ENCODE measurements at places on chromosomes 2 and 18.

- no peak for DNase-seq
Measured at GRCh38 chr2:180006231-180006630, 866 bp downstream of the CWC22 start.

DNA sequence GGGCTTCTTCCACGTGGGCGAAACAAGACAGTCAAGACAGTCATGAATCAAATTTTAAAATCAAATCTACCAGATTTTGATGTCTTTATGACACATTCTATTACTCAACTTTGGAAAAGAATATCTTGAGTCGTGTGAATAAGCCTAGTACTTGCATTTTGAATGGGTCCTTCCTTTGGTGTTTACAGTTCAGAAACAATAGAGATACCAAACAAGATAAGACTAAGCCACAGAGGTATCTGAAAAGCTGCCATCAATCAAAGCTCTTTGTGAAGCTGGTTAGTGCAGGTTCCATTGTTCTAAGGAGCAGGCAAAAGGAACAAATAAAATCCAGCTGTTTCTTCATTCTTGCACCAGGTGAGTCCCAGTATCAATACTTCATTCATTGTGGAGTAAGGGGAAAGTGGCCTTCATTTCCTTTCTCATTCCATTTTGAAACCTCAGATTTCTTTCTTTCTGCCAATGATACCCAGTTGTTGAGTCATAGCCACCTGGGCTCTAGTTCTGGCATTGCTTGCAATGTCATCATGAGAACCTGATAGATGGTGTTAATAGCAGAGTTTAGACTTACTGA, 151.7 kb upstream of the L3MBTL4 start:
- DNase-seq: no peak

- no peak for DNase-seq
Measured at GRCh38 chr2:235510318-235510717, 16.5 kb downstream of the AGAP1 start.

GRCh38 chr2:10184421-10184820, 61.9 kb downstream of the RRM2 start:
- no peak for DNase-seq

- DNase-seq: no peak
Measured at GRCh38 chr18:10875811-10876210, 273.6 kb downstream of the PIEZO2 start.

DNA sequence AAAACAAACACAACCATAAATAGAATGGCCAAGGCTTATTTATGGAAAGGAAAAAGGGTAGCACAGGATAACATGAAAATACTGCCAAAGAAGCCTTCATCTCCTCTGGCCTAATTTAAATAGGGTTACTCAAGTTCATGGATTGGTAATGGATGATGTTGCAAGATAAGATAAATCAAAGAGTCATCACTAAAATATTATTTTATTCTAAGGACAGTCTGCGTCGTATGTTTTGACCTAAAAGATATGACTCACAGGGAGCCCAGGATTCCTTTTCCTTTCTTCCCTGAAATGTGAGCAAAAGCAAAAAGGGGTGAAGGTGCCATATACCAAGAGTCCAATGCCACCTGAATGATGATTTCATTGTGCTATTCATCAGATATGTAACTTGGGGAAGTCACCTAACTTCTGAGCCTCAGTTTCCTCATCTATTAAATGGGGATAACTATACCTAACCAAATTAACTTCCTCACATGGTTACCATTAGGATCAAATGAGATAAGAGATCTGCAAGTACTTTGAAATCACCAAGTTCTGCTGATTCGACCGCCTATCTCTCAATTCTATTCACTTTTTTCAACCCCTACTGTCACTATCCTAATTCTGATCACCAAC, 137.7 kb downstream of the THADA start:
- DNase-seq: no peak

DNA sequence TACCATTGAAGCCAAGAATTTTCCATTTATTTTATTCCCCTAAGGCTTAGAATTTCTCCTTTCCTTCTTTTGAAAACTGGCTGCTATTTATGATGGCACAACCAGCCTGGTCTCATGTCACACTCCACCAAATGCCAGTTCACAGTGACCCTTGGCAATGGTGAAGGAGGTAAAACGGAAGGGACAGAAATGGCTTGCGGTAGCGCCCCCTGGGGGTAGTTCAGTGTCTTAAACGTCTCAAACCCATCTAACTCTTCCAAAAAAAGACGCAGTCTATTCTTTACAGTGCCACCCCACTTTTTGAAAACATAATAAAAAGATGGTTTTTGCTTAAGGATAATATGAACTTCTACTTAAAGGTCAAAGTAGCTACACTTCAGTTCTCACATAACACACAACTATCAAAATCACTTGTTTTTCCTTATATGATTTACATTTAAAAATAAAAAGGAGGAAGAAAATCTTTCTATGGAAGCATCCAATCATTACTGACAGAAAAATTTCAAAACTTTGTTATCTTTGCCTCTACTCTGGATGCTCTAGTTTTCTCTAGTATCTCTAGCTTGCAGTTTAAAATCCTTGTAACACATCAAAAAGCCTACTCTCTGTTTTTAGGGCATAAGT, 28.0 kb downstream of the PNO1 start:
- DNase-seq: peak; percentile 1

DNA sequence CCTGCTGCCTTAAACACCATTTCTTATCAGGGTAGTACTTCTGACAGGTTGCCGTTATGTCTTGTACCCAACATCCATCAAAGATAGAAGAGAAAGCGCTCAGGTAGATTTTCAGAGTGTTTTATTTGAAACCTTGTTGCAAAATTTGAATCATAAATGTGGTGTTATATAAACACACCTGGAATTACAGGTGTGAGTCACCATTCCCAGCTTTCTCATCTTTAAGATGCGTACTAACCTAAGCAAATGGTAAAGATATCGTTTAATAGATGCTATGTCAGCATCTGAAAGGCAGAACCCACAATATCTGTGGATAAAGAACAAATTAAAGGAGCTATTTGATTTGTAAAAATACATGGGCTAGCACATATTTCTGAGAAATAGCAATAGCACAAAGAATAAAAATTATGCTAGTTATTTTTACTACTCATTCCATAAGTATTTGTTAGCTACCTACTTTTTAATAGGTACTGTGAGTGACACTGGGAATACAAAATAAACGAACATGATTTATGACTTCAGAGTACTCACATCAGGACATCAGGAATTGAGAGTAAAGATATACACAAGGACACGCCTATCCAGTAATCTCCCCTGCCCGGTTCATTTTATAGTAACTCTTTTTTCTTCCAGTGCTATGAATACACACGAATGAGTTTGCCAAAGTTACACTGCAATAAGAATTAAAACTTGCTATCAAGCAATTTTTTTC, 193.8 kb downstream of the RBM43 start:
- no peak for DNase-seq

- no peak for DNase-seq
Measured at GRCh38 chr2:89851583-89851905, 1160.1 kb downstream of the RPIA start.

- DNase-seq: no peak
Measured at GRCh38 chr2:101815739-101816391, 118.4 kb downstream of the MAP4K4 start.

- DNase-seq: no peak
Measured at GRCh38 chr2:217090024-217090473, 230.2 kb upstream of the TNP1 start.

GRCh38 chr2:113038291-113038690, 14.4 kb downstream of the IL36B start:
- no peak for DNase-seq

- DNase-seq: no peak
Measured at GRCh38 chr2:102025016-102025501, 33.3 kb downstream of the IL1R2 start.

DNA sequence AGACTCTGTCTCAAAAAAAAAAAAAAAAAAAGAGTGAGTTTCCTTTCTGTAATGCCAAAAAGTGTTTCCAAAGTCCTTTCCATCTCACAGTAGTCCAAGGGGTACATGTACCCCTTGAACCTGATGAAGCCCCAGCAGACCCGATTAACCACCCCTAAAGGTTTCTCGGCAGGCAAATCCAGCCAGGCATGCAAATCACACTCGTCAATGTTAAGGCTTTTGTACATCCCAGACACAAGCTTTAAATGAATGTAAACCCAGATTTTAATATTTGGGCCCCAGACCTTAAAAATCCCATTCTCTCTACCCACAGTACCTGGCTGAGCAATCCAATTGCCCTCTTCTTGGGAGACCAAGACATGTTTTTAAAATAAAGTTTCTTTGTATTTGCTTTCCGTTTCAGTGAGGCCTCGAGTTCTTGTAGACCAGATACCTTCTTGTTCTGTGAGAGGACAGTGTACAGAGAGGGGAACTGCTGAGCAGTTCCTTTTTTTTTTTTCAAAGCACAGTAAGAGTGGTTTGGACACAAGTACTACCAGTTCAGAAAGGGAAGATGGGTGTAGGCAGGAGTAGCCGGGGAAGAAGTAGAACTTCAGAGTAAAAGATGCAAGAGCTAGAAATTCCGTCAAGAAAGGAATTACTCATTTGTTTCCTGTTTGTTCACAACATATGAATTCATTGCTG, at the start of gene NLRC4:
TSS of gene NLRC4 (minus strand) at position 465 of the 684 bp plus-strand sequence. CDS start 8,111 bp downstream, outside the sequence.
- no peak for DNase-seq

DNA sequence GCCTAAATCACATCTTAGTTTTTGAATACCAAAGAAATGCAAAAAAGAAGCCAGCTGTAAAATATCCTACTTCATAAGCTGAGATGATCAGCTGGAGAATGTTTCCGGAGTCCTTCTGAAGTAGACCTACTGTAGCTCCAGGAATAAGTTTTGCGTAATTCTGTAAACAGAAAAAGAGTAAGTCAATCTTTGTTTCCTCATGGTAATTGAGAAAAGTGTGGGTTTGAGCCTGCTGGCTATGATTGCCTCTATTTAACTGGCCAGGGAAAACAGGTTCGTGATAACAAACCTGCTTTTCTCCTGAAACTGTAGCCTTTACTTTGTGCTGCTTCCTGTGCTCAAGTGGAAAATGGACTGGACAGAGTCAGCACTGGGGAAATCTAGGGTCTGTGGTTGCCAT, 58.2 kb downstream of the ITGB6 start:
- DNase-seq: no peak

DNA sequence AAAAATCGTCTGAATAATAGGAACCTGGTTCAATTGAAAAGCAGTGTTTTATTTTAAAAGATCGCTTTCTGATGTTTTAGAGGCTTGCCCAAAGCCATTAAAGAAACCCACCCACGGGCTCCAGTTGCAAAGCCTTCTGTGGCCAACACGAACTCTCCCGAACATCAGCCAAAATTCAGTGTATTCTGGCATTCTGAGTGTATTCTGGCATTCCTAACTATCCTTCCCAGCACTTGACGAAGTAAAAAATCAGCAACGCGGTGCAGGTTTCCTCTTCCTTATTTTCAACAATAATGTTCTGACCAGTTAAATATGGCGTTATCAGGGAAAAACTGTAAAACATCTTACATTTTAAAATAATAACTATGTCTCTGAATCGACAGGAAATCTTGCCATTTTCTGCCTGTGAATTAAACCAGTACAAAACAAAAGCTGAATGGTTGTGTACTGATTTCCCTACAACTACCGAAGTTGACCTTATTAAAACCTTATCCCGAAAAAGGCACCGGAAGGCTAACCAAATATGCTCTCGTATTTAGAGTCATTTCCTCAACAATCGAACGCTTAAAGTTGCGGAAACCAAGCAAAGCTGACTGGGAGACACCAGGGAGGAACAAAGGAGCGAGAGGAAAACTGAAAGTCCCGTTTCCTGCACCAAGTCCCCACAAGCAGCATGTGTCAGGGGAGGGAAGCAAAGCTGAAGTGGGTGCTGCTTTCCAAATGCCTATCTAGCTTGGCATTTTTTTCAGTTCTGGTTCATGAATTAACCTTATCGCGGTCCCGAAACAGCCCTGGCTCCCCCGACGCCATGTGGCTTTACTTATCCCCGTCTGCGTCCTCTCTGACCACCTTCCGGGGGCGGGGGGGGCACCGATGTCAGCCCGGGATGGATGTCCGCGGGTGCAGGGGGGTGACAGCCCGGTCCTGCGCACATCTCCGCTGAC, 44.3 kb downstream of the ZNF516 start:
- no peak for DNase-seq

- peak; percentile 84 for DNase-seq
Measured at GRCh38 chr2:121804340-121804739, 48.9 kb downstream of the TSN start.

GRCh38 chr18:55778788-55779690, 191.0 kb upstream of the TCF4 start:
- peak; percentile 54 for DNase-seq

DNA sequence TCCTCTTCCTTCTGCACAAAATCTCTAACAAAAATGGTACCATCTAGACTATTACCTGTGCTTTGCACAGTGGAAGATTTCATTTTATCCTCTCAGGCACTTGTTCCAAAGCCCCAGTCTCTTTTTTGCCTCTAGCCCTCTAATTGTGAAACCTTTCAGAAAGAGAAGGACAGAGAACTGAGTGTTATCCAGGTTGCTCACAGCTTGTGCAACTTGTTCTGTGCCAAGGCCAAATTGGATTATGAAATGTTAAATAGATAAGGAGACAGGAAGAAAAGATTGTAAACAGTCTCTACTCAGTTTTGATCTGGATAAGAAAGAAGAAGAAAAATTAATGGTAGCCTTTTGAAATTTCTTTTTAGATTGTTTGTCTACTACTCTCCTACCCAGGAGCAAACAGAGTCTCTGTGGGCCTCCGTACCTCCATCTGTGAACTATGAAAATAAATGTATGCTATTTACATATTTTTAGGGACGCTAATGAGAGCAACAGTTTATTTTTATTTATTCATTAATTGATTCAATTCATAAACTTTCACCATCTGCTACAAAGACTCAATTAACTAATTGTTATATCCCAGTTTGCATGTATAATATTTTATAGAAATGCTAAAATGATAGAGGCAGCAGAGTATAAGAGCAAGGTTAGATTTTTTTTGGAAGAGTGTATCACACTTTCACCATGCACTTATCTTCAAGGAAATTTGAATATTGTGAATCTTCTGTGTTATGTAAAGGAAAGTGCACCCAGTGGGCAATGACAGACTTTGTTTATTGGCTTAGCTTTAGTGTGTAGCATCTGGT, 339.0 kb upstream of the ETAA1 start:
- DNase-seq: no peak

DNA sequence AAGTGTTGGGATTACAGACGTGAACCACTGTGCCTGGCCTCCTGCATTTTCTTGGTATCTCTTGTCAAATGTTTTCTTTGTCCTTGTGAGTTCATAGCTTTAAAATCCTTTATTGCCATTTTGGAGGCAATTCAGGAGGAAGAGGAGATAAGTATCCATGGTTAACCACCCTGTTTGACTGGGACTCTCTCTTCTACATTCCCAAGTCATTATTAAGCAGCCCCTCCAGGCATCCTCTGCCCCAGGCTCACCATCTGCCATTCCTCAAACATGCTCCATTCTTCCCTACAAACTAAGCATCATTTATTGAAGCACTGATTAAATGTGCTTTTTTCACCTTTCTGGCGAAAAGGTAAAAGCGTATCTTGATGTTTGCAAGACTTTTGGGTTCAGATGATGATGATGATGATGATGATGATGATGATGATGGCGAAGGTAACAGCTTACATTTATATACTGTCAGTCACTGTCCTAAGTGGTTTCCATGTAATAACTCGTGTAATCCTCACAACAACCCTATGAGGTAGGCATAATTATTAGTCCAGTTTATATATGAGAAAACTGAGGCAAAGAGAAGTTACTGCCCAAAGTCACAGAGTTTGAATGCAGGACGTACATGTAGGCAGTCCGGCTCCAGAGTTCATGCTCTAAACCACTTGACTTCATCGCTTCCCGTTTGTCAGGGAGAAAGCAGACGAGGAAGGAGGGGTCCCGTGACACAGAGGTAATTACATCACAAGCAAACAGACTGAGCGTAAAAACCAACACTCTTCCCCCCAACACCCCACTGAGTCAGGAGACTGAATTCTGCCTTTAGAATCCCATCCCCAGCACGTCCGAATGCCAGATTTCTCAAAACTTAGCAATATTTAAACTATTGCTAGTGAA, 69.7 kb upstream of the ACKR3 start:
- DNase-seq: no peak

- DNase-seq: no peak
Measured at GRCh38 chr2:61013382-61013781, 4.1 kb upstream of the PEX13 start.

All from NCI-H446 (cell line).